Epithelial cell of proximal tubule (primary cell): ENCODE measurements at places on chromosomes 16 and 17. TPM values are rescaled to one million over a fixed set of nuclear protein-coding genes. Genes with fewer than 3 reads are reported as not detected.

The TMC5 gene
- total RNA-seq: 0.35 and 0.36 TPM in 2 replicates

The FBXL16 gene
- 0.07 and 0.46 TPM in 2 replicates for total RNA-seq

DNA sequence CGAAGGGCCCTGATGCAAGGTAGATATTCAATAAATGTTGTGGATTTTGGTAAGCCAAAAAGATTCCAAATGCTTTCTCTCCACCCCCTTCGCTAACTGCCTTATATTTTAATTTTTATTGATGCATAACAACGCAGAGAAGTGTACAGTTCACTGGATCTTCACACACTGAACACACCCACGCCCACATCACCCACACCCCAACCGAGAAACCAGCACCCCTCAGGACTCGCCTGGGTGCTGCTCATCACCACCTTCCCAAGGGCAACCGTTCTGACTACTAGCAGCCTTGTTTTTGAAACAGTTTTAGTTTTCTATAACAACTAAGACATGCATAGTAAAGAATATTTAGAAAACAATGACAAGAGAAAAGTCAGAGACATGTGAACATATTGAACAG is 9.1 kb upstream of the PLCG2 start:
- no peak for DNase-seq

DNA sequence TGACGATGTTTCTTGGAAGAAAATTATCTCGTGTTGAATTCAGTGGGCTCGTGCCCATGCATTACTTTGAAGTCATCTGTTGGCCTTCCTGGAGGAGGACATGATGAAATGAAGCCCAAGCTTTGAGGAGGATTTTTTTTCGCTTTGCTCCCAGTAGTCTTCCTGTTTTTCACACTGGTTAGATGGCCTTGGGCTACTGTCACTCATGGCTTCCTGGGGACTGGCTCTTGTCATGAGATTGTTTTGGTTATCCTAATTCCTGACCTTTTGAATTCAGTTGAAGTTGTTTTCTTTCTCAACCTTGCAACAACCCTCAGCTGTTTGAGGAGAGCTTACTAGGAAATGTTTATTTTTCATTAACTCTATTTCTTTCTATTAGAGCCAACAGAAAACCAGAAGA is 430.7 kb downstream of the HS3ST3B1 start:
- DNase-seq: no peak

DNA sequence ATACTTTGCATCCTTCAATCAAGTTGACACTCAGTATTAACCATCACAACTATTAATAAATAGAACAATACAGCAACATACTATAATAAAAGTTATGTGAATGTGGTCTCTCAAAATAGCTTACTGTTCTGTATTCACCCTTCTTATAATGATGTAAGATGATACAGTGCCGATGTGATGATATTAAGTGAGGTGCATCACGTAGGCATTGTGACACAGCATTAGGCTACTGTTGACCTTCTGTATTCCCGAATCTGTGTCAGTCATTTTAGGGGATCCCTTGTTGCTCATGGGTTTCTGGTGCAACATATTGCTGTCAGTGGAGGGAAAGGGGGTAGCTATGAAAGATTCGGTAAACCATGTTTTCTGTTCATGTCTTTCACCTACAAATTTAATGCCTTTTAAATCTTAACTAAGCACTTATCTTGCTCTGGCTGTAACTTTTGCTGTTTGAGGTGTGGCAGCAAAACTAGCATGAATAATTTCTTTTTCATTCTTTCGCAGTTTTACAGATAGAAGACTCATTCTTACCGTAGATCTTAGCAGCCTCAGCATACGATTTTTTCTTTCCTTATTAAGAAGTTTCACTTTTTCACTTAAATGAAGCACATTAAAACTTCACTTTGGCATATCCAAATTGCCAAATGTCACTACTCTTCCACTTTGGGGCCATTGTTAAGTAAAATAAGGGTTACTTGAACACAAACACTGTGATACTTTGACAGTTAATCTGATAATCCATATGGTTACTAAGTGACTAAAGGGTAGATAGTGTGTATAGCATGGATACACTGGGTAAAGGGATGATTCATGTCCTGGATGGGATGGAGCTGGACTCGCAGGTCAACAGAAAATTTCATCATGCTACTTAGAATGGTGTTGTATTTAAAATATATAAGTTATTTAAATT is 29.6 kb downstream of the NFAT5 start:
- DNase-seq: no peak

- DNase-seq: no peak
Measured at GRCh38 chr16:85695196-85696128, 6.7 kb upstream of the GINS2 start.

DNA sequence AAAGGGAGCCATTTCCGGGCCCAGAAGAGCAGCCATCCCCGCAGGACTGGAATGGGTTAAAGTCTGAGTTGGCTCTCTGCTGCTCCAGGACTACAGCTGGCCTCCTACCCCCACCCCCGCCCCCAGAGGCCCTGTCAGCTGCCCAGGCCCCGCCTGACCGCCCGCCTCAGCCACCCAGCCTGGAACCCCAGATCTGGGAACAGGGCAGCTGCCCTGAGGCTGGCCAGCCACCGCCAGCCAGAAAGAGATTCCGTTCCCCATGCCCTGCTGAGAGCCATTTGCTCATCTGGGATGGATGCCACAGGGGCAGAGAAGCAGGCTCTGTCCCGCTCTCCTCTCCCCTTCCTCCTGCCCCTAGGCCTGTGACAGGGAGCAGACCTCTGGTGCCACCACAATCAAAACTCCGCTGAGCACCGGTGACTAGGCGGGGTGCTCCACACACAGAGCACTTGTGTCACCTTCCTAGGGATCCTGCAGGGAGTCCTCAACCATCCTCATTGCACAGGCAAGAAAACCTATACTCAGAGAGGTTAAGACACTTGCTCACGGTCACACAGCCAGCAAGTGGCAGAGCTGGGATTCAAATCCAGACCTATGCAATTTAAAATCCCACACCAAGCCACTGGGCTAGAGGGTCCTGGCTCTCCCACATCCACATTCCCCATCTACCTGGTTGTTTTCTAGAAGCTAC is 44.1 kb downstream of the ZNF423 start:
- no peak for DNase-seq

- DNase-seq: no peak
Measured at GRCh38 chr17:71869293-71869692, 251.5 kb upstream of the SOX9 start.
